ENCODE measurements at places on chromosomes 7 and 10.

- no peak for DNase-seq
Measured at GRCh38 chr7:10672186-10672585, 301.5 kb upstream of the PHF14 start.

DNA sequence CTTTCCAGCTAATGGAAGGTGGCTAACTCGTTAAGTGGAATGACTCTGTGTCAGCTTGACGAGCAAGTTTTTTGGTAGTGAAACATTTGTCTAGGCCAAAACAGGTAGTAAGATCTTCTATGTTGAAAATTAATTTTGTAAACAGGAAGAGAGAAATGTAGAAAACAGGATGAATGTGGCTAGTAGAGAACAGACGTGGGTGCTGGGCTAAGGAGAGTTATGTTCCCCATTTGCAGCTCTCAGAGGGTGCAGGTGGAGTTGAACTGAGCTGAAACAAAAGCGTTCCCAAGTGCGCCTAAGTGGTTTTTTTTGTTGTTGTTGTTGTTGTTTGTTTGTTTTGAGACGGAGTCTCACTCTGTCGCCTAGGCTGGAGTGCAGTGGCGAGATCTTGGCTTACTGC lies 59.5 kb upstream of the SRPK2 start:
- DNase-seq = peak; percentile 7

DNA sequence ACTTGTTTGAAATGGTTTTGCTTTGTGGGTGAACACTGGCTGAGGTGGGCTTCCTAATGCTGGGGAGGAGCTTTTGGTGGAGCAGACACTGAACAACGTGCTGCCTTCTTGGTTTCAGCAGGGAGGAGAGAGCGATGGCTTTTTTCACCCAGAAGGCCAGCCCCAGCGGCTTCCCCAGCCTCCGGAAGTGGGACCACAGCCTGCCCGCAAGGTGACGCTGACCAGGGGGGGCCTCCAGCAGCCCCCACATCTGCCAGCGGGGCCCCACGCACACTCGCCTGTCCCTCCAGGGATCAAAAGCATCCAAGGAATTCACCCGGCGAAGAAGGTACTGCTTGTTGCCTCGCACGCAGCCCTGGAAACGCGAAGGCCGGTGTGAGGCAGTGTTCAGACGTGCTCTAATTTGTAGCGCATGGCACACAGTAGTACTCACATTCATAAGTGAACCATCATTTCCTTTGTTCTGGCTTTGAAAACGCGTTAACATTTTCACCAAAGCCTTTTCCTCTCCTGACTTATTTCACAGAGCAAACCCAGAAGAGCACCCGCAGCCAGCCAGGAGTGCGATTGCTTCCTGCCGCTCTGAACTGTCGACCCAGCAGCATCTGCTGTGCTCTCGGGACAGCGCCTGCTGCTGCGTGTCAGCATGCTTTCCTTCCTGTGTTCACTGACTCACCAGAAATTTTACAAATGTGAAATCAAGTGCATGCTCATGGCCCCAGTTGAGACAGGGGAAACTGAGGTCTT lies 48.4 kb downstream of the SHH start:
- peak; percentile 69 for DNase-seq

DNA sequence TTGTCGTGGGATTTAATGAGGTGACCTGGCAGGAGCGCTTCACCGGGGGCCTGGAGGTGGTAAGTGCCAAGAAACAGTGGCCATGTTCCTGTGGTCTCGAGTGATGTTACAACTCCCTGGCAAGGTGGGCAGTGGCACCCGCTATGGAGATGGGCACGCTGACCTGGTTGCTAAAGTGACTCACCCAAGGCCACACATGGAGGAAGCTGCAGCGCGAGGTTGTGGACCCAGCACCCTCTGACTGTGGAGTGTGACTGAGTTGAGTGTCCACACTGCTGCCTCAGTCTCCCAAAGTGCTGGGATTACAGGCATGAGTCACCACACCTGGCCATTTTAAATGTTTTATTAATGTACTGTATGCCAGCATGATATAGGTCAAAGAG lies 73.2 kb downstream of the RGS10 start:
- no peak for DNase-seq

DNA sequence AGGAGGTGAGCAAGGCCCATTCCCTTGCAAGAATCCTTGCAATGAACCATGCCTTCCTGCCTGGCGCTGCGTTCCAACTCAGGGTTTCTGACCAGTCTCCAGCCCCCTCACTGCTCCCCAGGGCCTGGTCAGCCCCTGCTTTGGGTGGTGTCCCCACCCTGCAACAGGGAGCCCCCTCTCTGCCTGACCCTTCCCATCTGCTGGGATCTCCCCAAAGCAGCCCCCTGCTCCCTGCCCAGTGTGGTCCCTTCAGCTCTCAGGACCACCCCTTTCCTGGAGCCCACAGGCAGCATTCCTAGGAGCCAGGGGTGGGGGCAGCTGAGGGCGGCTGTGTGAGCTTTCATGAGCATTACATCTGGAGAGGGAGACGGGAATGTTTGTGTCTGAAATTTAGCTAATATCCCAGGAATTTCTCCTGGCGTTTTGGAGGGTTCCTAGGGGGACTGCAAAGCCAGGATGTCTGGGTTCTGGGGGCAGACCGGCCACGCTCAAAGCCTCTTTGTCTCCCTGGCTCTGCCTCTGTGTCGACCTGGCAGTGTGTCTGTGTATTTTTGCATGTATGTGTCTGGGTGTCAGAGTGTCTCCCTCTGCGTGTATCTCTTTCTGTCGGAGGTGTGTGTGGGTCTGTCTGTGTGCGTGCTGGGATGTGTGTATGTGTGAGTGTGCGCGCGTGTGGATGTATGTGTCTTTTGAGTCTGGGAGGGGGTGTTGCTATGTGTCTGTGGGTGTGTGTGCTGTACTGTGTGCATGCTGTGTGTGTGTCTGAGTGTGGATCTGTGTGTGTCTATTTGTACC lies 300.5 kb upstream of the ZMIZ1 start:
- no peak for DNase-seq

- no peak for DNase-seq
Measured at GRCh38 chr7:94561841-94562514, 52.4 kb downstream of the CASD1 start.

DNA sequence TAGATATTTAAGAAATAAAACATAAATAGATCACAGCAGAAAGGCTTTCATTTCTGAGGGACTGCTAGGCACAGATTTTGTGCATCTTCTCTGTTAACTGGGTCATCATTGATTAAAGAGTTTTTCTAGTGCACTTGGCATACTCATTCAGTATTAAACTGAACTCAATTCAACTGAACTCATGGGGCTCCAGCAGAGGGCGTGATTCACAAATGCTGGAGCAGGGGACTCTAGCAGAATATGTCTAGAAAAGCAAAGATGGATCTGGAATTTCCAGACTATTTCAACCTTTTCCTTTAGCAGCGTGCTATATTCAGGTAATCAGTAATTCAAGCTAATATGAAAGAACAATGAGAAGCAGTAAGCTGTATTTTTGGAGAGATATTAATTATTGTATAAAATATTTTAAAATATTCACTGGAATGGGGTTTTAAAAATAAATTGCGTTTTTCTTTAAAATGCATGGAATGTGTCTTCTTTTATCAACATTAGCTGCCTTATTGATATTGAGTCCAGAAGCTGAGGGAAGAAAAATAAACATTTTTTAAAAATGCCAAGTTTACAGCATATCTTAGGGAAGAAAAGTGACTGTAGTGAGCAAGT lies 296.8 kb upstream of the CACNA2D1 start:
- peak; percentile 25 for DNase-seq

DNA sequence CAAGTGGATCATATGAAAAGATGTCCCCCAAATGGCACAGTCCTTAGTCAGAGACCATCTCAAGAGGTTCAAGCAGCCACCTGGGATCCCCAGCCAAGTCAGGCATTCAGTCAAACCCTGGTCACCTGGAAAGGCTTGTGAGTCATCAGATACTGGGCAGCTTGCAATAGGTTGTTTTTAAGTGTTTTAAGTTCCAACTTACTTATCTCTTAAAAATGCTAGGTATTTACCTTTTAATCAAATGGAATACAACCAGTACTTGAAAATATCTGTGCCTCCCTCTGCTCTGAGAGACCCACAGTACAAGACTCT lies 262.2 kb downstream of the WDR11 start:
- no peak for DNase-seq

- DNase-seq = no peak
Measured at GRCh38 chr10:44714451-44714850, 196.7 kb upstream of the TMEM72 start.

DNA sequence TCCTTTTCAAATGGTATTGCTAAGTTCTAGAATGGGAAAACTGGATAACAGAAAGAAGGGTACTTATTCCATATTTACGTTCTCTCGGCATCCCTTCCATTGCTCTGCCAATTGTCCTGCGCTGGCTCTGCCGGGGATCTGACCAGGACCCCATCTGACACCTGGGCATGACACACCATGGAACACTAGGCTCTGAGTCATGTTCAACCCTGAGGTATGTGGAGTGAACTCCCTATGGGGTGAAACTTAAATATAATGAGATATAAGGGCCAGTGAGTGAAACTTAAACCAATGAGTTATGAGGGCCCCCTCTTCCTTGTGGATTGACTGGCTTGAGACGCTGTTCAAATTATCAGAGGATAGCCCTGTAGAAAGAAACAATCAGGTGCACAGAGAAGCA lies 55.1 kb upstream of the ZEB1 start:
- no peak for DNase-seq

DNA sequence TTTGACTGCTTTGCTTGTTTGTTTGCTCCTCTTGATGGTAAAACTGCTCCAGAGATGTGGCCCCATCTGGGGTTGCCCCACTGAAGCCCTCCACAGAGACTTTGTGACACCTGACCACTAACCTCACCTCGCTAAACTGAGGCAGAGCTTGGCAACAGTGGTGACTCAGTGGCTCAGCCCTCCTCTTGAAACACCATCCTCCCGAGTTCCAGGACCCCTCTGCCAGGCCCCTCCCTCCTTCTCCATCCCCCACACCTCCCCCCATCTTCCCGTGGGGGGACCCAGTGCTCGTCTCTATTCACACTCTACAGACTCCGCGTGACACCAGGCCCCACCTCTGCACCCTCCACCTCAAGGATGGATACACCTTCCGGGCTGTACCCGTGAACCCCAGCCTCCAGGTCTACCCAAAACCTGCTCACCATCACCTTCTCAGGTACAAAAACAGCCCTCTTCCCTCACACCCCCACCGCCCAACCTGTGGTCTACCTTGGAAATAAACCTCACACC lies 19.0 kb upstream of the RET start:
- DNase-seq = no peak

GRCh38 chr7:44150466-44150832 lies 9.3 kb upstream of the MYL7 start:
- DNase-seq = no peak

DNA sequence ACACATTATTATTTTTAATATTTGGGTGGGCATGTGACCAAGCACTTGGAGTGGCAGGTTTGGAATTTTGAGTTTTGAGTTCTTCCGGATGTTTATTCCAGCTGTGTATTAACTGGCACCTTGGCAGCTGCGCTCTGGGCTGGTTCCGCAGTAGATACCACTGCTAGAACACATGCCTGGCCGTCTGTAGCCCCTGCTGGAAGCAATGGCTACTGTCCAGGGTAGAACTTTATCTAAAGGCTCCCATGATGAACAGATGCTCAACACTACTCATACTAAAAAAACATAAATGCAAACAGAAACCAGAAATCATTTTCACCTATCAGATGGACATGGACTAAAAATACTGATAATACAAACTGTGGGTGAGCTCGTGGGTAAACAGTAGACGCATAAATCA lies 19.4 kb upstream of the SH3PXD2A start:
- DNase-seq = no peak

GRCh38 chr7:139991269-139991666 lies 71.5 kb downstream of the PARP12 start:
- DNase-seq = no peak

Data from inflammatory macrophage treated with lipopolysaccharide for 4 hours (primary cell).